ENCODE measurements at places on chromosomes 6 and 20.

- no peak for DNase-seq
These were observed 106.6 kb downstream of the RNASET2 start for GRCh38 chr6:166849749-166850183.

DNA sequence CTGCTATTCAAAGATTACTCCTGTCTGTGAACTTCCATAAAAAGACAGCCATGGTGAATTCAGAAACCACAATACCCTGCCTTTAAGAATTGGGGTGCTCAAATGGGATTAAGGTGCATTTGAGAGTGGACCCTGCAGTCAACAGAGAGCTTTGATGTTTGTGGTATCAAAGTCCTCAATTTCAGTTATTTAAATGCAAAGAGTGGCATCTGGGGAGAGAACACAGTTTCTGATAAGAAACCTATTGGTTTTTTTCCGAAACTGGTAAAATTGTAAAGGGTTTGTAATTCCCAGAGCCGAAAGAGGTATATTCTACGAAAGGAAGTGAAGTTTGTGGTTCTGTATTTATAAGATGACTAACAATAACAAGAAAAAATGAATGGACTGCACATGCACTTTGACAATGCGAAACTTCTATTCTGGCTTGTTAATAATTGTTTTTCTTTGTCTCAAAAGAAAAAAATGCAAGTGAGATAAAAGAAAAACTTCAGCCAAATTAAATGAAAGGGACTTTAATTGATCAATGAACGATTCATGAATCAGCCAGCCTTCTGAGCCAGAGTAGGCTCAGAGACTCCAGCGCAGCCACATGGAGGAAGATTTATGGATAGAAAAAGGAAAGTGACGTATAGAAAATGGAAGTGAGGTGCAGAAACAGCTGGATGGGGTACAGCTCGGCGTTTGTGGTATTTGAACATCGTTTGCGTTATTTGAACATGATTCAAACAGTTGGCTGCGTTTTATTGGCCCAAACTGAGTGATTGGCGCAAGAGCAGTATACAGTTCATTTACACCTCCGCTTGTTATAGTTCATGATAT lies 70.5 kb upstream of the DUSP22 start:
- no peak for DNase-seq

GRCh38 chr6:111951497-111952085 lies 78.3 kb upstream of the FYN start:
- DNase-seq, result no peak

- no peak for DNase-seq
These were observed 74.1 kb upstream of the INSM1 start for GRCh38 chr20:20293691-20294385.

DNA sequence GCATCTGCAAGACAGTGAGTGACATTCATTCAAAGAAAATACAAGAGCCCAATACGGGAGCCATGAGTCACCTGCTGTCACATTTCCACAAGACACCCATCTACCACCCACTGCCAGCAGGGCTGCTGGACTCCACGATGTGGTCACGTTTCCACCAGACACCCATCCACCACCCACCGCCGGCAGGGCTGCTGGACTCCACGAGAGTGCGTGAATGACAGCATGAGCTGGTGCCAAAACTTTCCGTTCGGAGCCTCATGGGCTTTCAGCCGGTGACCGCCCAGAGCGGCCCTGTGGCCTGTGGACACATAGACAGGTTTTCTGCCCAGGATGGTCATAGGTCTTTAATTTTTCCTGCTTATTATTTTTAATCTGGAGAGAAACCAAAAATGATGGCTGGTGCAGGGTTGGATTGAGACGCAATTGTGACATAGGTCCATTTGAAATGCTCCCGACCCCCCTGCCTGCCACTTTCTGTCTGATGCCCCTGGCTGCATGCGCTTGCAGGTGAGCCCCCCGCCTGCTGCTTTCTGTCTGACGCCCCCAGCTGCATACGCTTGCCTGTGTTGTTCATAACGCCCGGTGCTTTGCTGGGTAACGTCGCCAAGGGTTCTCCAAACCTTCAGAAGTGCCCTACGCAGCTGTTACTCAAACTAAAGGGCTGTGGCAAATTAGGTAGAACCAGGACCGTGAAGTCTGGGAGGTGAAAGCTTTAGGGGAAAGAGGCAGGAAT lies 59.1 kb upstream of the SMOC2 start:
- no peak for DNase-seq

DNA sequence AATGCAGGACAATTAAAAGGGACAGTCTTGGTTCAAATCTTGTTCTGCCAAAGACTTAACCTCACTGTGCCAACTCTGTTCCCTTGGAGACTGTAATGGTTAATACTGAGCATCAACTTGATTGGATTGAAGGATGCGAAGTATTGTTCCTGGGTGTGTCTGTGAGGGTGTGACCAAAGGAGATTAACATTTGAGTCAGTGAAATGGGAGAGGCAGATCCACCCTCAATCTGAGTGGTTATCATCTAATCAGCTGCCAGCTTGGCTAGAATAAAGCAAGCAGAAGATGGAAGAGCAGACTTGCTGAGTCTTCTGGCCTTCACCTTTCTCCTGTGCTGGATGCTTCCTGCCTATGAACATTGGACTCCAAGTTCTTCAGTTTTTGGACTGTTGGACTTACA lies 474.4 kb downstream of the CD83 start:
- no peak for DNase-seq

GRCh38 chr20:37317994-37318640 lies 27.8 kb upstream of the SRC start:
- DNase-seq, result no peak

GRCh38 chr6:100267721-100268123 lies 197.0 kb downstream of the SIM1 start:
- no peak for DNase-seq

DNA sequence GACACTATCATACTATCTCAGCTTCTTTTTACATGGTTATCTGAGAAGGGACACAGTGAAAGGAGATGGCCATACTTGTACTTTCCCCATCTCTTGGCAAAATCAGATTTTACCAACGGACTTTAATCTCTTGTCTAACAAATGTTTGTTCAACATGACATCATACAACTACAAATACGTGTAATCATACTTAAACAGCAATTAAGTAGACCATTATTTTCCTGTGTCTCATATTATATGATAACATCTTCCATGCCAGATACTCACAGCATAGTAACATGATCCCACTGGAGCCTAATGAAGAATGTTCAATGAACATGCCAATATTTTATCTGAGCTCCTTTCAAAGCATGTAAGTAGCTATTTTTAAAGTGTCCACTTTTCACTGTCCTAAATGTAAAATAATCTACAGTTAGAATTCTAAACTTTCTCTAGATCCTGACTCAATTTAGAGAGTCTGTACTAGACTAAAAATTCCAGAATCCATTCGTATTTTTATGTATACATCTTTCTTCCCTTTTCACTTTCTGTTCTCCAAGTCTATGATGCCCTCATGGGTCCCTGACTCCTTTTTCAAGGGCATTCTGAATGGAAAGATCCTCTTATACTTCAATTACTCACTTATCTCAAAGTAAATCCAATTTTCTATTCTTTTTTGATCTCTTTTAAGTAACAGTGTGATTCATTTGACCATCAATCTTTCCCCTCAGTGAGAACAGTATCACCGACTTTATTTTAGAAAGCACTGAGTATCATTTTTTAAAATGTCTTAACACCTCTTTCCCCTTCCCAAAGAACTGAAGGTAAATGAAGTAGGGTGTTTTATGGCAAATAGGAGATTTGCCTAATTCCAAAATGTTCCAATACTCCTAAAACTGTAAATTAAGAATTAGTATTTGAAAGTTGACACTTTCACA lies 133.5 kb downstream of the CDK19 start:
- no peak for DNase-seq

DNA sequence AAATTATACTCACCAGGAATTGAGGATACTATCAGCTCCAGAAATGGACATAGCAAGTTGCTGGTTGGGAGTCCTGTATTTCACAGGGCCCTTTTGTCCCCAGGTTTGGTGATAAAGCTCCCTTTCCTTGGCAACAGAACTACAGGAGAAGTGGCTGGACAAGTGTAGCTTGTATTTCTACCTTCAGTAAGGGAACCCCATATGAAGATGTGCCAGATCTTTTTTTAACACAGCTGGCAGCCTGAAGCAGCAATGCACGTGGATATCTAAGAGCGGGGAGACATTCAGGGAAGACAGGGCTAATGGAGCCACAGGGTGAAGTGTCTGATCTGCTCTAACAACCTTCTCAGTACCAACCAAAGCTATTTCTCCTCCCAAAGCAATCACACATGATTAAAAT lies 373.9 kb upstream of the ID4 start:
- DNase-seq, result no peak

- DNase-seq, result no peak
These were observed 44.7 kb downstream of the SOBP start for GRCh38 chr6:107534571-107535141.
